ENCODE measurements at places on chromosomes 6 and 20.

- DNase-seq, result no peak
Measured at GRCh38 chr6:123332070-123332469, 304.7 kb downstream of the TRDN start.

DNA sequence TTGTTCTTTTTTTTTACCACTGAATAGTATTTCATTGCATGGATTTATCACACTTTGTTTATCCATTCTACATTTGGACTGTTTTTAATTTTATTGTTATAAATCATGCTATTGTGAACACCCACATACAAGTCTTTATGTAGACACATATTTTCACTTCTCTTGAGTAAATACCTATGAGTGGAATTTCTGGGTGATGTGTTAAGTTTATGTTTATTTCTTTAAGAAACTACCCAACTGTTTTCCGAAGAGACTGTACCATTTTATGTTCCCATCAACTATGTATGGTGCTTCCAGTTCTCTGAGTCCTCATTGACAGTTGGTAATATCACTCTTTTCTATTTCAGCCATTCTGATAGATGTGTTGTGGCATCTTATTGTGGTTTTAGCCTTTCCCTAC is 54.0 kb downstream of the RIN2 start:
- no peak for DNase-seq

GRCh38 chr6:159608961-159609651 is 83.9 kb downstream of the SOD2 start:
- peak; percentile 33 for DNase-seq

- no peak for DNase-seq
Measured at GRCh38 chr6:138211601-138212000, 6.7 kb downstream of the PBOV1 start.

DNA sequence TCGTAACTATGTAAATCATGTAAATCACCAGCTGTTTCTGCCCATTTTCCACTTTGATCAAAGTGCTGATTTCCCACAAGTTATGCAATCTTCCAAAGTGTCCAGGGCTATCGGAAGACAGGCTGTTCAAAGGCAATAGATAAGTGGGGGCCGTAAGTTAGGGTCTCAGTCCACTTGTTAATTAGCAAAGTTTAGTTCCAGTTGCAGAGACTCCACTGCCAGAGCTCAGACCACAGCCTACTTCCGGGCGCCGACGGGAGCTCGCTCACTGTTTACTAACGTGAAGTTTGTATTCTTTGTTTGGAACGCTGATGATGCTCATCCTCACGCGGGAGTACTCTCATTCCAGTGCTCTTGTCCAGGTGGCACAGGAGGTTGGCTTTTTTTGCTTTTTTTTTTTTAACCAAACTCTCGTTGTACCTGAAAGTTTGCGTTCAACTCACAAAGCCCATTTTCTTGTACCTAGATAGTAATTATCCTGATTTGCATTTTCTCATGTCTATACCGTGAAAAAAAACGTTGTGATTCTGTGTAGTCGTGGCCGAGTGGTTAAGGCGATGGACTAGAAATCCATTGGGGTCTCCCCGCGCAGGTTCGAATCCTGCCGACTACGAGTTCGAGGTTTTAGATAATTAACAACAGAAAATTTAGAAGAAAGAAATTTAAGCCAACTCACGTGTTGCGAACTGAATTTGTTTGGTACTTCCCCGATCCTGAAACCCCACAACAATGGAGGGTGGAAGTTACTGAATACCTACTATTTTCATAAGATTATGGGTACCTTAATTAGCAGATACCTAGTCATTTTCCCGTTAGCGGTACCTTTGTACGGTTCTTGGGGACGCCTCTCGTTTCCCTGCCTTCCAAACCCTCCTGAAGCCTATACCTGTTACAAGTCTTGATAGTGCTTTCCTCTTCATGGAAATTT is 29.9 kb upstream of the ZNF184 start:
- peak; percentile 31 for DNase-seq

DNA sequence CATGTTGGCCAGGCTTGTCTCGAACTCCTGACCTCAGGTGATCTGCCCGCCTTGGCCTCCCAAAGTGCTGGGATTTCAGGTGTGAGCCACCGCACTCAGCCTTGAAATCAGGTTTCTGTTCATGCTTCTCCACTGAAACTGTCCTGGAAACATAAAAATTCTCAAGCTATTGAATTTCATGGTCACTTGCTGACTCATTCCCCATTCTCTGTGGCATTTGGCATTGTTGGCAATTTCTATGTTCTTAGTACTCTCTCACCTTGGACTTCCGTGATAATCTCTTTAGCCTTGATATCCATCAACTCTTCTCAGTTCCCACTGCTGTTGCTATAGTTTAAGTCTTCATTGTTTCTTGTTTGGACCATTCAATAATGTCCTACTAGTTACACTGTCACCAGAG is 6.2 kb downstream of the SEL1L2 start:
- DNase-seq, result no peak

DNA sequence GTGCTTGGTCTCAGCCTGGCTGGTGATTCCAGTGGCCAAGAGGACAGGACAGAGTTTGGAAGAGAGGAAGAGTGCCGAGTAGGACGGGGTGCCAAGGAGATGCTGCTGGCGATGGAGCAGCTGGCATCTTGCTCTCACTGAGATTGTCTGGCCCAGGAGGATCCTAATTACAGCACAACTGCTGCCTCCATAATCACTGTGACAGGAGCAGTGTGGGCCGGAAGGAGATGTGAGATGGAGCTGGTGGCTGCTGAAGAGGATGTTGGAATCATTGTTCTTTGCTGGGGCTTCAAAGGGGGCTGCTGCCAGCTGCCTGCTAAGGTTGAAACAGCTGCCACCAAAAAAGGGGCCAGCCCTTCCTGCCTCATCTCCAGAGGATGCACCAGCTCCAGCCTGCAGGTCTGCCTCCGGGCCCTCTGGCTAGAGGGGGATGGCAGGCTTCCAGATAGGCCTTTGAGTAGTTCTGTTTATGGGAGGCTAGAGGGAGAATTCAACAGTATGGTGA is 214.4 kb downstream of the RNF144B start:
- no peak for DNase-seq

- no peak for DNase-seq
Measured at GRCh38 chr6:83313882-83314281, 117.0 kb downstream of the ME1 start.

DNA sequence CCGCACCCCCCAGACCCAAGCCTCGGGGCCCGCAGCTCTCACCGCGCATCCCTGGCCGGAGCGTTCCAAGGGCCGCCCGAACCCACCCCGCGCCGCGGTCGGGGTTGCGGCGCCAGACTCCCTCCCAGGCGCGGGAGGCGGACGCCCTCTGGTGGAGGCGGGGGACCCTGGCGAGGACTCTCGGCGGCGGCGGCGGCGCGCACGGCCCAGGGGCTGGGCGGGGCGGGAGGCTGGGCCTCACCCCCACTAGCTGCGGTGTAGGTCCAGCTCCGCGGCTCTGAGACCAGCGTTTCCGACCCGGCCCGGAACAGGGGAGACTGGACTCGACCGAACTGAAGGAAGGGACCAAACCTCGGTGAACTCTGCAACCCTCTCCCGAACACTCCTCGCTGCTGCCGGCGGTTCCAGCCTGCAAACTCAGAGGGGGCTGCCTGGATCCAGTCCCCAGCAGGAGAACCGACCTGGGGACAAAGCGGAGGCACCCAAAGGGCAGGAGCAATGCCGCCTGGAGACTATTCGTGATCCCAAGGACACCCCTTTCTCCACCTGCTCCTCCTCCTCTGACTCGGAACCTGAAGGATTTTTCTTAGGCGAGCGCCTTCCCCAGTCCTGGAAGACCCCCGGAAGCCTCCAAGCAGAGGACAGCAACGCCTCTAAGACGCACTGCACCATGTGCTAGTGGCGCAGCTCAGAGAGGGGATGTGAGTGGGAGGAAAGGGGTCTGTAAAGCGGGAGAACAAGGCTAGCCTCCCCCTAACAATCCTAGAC is 859 bp upstream of the TOMM6 start:
- DNase-seq, result peak; percentile 65

- no peak for DNase-seq
Measured at GRCh38 chr6:165117806-165118205, 191.6 kb downstream of the C6orf118 start.

GRCh38 chr6:44539701-44540355 is 152.3 kb downstream of the CDC5L start:
- no peak for DNase-seq

DNA sequence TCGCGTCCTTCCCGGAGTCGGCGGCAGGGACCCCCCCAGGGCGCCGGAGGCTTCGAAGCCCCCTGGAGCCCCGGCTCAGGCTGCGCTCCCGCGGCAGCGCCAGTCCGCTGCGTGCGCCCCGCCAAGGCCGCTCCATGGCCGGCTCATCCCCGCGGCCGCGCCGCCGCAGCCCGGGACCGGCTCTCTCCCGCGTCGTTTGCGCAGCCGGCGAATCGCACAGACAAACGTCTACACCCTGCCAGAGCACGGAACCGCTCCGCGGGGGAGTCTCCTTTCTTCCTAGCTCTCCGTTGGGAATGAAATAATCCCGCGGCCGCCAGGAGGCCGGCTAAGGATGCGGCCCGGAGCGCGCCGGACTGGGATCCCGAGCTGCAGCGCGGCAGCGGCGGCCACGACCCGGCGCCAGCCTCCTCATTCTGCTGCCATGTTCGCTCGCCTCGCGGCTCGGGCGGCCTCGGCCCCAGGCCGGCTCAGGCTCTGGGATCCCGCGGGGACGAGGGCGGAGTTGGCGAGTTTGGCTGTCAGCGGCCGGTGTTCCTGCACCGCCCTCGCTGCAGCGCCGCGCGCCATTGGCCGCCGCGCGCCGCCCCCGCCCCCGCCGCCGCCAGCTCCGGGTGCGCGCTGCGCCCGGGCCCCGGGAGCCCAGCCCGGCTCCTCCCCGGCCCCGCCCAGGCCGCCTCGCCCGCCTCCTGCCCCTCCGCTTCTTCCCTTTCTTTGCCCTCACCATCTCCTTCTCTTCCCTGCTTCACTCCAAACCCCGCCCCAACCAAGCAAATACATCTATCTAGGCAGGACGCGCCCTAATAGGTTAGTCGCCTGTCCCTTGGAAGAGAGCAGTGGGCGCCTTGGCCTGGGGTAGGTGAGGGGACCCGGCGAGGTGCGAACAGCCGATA is at the start of gene GFOD1:
TSS of gene GFOD1 (minus strand) at position 479 of the 893 bp plus-strand sequence. CDS start 710 bp downstream, outside the sequence.
- DNase-seq, result peak; percentile 63

DNA sequence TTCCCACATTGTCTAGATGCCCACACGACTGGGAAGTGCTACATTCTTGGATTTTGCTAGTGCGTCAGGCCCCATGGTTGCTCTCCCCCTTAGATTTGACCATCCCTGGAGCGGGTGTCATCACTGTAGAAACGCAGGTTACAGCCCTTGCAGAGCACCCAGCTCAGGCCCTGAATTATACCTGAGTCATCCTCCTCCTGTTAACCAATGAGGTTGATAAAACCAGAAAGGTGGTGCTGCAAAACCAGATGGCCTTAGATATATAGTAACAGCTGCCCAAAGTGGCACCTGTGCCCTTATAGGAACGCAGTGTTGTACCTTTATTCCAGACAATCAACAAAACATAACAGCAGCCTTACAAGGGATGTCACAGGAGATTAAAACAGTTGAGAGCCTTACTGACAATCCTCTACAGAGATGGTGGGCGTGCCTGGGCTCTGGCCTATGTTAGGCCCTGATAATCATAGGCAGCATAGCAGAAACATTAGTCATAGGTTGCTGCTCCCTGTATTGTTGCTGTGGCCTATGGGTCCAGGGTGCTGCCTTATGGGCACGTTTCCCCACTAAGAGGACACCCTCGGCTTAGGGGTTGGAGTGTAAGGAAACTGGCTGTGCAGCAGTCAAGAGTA is 33.6 kb upstream of the HSF2 start:
- no peak for DNase-seq

GRCh38 chr20:24668384-24668702 is 198.9 kb downstream of the SYNDIG1 start:
- DNase-seq, result no peak

GRCh38 chr6:129153257-129153656 is 270.3 kb downstream of the LAMA2 start:
- DNase-seq, result no peak

GRCh38 chr6:105949869-105950268 is 136.3 kb upstream of the PRDM1 start:
- no peak for DNase-seq

DNA sequence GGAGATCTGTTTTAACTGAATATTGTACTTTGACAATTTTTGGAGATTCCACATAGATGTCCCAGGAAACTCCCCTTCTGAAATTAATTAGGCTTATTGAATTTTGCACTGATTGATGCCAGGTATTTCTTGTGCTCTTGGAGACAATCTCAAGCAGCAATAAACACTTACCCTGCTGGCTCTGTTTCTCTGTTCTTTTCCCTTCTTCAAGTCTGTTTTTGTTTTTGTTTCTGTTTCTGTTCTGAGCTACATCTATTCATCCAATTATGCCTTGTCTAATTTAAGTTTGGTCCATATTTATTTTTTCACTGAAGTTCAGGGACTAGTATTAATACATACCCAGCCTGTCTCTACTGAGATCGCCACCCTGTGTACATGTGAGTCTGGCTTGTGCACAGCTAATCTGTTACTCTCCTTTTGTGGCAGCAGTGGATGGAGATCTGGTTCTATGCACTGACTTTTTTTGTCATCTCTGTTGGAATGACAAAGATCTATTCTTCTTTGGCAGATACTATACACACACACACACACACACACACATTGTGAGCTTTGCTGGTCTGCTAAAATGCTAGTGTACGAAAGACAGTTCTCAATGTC is 51.9 kb downstream of the IL22RA2 start:
- no peak for DNase-seq

GRCh38 chr6:30689022-30689865 is 1.5 kb downstream of the NRM start:
- no peak for DNase-seq
